Stimulated activated CD8-positive, alpha-beta memory T cell treated with anti-CD3 and anti-CD28 coated beads, Interleukin-12 subunit alpha, Interleukin-12 subunit beta, amount 100 ng/mL, for 1 hour (primary cell): ENCODE measurements at places on chromosomes 13 and 19.

DNA sequence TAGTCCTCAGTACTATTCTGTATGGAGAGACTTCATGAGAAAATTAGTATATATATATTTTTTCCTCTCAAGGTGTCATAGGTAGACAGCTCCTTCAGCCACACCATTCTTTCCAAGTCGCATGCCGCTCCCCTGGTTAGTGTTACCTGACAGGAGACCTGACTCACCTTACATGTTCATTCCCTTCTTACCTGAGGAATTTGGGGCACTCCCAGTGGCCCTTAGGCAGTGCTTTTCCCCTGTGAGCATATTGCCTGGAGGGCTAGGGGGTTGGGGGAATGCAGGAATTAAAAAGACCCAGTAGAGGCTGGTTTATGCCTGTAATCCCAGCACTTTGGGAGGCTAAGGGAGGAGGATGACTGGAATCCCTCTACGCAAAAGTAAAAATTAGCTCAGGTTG is 9.0 kb upstream of the ACTN4 start:
- DNase-seq = no peak

DNA sequence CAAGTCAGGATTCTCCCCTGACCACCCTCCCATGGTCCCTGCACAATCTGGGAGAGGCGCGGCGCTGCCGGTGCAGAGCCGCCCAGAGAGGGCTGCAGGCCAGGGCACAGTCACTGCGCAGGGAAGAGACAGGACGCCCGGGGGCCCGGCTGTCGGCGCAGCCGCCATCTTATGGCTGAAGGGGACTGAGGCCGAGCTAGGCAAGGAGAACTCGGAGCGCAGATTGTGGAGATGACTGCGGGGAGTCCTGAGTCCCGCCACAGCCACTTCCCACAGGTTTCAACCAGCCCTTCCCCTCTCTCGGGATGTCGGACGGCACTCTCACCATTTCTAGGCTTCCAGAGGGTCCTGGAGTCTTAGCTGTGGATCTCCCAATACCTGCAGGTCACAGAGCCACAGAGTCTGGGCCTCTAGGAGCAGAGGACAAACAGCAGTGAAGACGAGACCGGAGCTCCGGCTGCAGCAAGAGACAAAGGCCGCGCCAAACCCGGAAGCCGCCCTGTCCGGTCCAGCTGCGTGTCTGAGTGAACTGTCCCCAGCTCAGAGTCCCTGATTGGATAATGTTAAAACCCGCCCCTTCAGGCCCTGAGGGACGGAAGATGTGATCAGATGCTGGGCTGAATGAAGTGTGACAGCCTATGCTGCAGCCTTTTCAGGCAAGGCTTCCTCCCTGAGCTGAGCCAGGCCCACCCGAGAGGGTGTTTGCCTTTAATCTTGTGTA is at the start of gene ZNF708:
Gene ZNF708, minus strand, starts transcription at position 526 of the 721 bp plus-strand sequence. Its CDS starts 198 bp downstream, at position 328.
- DNase-seq = peak; percentile 59

DNA sequence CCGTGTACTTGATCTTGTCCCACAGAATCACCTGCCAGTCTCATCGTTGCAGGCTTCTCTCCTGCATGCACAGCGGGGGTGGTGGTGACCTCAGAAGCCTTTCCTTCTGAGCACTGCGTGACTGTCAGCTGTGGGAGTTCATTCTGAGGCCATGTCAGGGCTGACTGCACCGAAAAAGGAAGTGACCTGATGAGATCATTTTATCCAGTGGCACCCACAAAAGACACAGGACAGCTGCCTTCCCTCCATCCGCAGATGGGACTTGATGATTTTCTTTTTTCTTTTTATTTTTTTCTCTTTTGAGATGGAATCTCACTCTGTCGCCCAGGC is 89.7 kb downstream of the RAB20 start:
- no peak for DNase-seq

DNA sequence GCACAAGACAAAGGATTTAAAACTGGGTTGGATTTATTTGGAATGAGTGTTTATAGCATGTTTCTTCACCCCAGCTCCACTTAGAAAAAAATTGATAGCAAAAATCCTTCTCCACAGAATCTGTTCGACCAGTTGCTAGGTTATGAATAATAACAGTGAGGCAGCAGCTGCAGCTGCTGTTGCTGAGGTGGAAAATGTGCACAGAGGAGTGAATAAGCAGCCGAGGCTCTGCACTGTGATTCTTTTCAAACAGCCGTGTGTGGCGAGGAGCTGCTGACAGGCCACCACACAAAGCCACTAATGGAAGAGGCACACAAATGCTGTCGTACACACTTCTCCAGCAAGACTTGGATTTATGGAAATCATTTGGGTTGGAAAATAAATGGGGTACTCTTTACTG is 6.4 kb upstream of the RASL11A start:
- no peak for DNase-seq

DNA sequence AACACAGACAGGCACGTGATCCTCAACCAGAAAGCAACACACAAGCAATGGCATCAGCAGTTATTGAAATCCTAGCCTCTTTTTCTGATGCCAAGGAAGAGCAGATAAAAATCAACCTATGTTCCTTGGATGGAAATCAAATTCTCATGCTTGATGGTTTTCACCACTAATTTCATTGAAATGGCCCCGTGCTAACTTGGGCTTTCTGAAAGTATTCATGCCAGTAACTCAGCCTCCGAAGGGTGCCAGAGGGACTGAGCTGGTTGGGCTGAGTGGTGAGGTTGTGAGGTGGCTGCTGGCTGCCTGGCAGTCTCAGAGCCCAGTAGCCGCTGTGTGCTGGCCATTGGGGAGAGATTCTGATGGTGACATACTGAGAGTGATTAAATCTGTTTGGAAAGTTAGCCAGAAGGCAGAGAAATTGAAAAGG is 309.3 kb downstream of the DCT start:
- no peak for DNase-seq
